ENCODE measurements at places on chromosomes 3 and 15.

- DNase-seq, result no peak
Measured at GRCh38 chr15:64767203-64767602, 8.2 kb downstream of the RBPMS2 start.

- no peak for DNase-seq
Measured at GRCh38 chr15:85141726-85142125, 160.1 kb downstream of the PDE8A start.

GRCh38 chr3:187746059-187746441, 782 bp upstream of the BCL6 start:
- DNase-seq, result no peak

- peak; percentile 59 for DNase-seq
Measured at GRCh38 chr15:89654847-89655805, at the start of gene KIF7. Gene KIF7, minus strand, starts transcription at chr15:89655467. Its CDS starts 2,537 bp downstream, at chr15:89652930.

- DNase-seq, result no peak
Measured at GRCh38 chr3:54633444-54634121, 294.3 kb downstream of the LRTM1 start.
